ENCODE measurements at places on chromosomes 1 and 21. TPM values are rescaled to one million over a fixed set of nuclear protein-coding genes. Genes with fewer than 3 reads are reported as not detected.

DNA sequence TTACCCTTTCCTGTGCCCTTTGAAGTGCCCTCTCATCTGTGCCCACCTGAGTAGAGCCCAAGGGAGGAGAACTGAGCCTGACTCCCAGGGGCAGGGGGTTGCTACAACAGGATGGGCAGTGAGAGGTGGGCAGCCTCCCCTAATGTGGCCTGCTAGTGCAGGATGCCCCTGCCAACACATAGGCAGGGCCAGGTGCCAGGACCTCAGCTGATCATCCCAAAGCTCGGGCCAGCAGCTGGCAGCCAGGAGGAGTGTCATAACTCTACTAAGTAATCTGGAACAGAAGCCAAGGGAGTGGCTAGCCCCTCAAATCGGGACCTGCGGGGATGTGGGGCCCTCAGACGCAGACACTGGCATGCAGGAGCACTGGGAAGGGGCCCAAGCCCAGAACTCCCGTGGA is 208.8 kb upstream of the RAB4A start:
- no peaks in the 10 kb centered on the region for H3K36me3 ChIP-seq
- H3K4me1 ChIP-seq = peaks cover 6% of the 10 kb centered on the region
- no peak overlapping the region for H3K4me3 ChIP-seq
- no peak for DNase-seq

Gene OR10J1
- polyA plus RNA-seq = not detected

DNA sequence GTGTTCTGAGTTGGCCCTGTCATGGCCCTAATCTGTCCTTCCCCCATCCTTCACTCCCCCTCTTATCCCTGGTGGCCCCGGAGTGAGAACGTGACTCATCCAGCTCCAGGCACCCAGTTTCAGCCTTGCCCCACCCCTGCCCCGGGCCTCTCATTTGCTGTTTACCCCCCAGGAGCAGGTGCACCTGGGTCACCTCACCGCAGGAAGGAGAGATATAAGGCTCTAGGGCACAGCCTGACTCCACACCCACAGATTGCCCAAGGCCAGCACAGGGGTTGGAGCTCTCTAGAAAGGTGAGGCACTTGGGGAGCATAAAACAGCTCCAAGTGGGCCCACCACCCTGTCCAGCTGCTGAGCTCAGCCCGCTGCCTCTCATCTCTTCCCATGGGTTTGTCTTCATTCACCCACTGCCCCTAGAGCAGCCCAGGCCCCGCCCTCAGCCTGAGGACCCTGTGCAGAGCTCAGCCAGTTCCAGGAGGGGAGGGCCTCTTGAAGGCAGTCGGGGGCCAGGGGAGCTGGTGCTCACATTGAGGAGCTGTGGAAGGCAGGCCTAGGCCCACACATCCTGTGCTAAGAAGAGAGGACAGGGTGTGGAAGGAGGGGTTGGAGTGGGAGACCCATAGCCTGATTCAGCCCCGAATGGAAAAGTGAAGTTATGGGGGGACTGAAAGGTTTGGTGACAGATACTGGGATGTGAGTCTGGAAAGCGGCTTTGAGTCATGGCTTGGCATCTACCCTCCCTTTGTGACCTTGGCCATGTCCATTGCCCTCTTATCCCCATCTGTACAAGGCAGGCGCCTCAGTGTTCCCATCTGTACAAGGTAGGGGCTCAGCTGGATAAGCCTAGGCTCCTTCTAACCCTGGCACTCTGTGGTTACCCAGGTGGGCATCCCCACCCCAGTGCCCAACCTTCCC is 16.1 kb upstream of the GPR37L1 start:
- no peaks in the 10 kb centered on the region for H3K27me3 ChIP-seq
- H3K4me1 ChIP-seq = peaks cover 57% of the 10 kb centered on the region
- peak; percentile 99 for DNase-seq
- no peaks in the 10 kb centered on the region for H3K36me3 ChIP-seq

DNA sequence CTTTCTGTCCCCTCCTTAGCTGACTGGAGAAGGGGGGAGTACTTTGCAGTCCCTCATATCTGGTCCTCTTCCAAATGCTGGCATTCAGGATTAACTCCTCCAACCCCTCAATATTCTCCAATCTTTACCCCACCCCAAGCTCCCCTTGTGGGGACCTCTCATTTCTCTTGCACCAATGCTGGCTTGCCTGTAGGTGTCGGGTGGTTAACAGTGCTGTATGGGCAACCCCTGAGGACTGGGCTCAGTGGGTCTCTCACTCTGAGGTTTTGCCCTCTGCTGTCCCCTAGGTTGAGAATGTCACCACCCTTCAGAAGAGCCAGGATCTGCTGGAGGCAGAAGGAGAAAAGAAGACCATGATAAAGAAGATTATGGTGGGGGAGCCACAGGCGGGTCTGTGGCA is 27.0 kb downstream of the MROH7 start:
- DNase-seq = no peak
- peaks cover 4% of the 10 kb centered on the region for H3K36me3 ChIP-seq
- no peaks in the 10 kb centered on the region for H3K4me1 ChIP-seq
- H3K27me3 ChIP-seq = no peaks in the 10 kb centered on the region
- no peak overlapping the region for H3K27ac ChIP-seq

GRCh38 chr1:205714190-205714905 is 34.0 kb upstream of the SLC45A3 start:
- no peak overlapping the region for H3K4me3 ChIP-seq
- H3K36me3 ChIP-seq = peaks cover 25% of the 10 kb centered on the region
- peaks cover 6% of the 10 kb centered on the region for H3K4me1 ChIP-seq
- no peaks in the 10 kb centered on the region for H3K27me3 ChIP-seq
- H3K27ac ChIP-seq = no peak overlapping the region
- no peak for DNase-seq

- peak overlapping the region; percentile 68 for H3K4me3 ChIP-seq
- H3K36me3 ChIP-seq = peaks cover 4% of the 10 kb centered on the region
- peaks cover 9% of the 10 kb centered on the region for H3K4me1 ChIP-seq
- H3K27ac ChIP-seq = peak overlapping the region; percentile 96
- peak; percentile 95 for DNase-seq
These were observed 1.7 kb upstream of the JUN start for GRCh38 chr1:58785442-58786058.

- no peak overlapping the region for H3K4me3 ChIP-seq
- peak overlapping the region; percentile 78 for H3K27ac ChIP-seq
- no peaks in the 10 kb centered on the region for H3K27me3 ChIP-seq
- peak; percentile 92 for DNase-seq
These were observed 68.1 kb downstream of the JAK1 start for GRCh38 chr1:64898107-64898861.

GRCh38 chr1:45337630-45338325 is 2.2 kb upstream of the TOE1 start:
- H3K4me1 ChIP-seq = peaks cover 59% of the 10 kb centered on the region
- DNase-seq = no peak
- peak overlapping the region; percentile 95 for H3K27ac ChIP-seq

Gene GPR25
- polyA plus RNA-seq = 0.16 TPM

- H3K4me1 ChIP-seq = peaks cover 6% of the 10 kb centered on the region
- peaks cover 2% of the 10 kb centered on the region for H3K27me3 ChIP-seq
- no peaks in the 10 kb centered on the region for H3K36me3 ChIP-seq
- H3K27ac ChIP-seq = no peak overlapping the region
- no peak for DNase-seq
These were observed 25.2 kb downstream of the RUNX3 start for GRCh38 chr1:24904731-24905354.

Gene PRR9
- polyA plus RNA-seq = 0.06 TPM

Gene S100A9
- 40.3 TPM for polyA plus RNA-seq

Gene HCRTR1
- 0.81 TPM for polyA plus RNA-seq

DNA sequence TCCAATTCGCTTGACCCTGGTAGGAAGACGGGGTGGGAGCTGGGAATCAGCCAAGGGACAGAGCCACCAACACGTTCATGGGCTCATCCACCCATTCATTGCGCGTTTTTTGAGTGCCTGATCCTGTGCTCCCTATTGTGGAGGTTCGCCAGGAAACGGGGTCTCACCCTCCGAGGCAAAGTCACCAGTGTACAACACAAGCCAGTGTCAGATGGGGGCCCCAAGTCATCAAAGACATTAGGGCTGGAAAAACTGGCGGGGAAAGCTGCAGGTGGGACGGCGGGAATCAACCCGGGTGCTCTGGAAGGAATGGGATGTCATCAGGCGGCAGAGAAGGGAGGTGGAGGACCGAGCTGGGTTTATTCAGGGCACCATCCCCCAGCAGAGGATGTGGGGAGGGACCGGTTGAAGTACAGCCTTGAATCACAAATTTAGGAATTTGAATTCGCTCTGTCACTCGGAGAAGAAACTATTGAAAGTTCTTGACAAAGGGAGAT is 667 bp upstream of the NID1 start:
- H3K27ac ChIP-seq = peak overlapping the region; percentile 77
- H3K4me3 ChIP-seq = peak overlapping the region; percentile 63
- H3K4me1 ChIP-seq = peaks cover 12% of the 10 kb centered on the region
- peak; percentile 17 for DNase-seq
- no peaks in the 10 kb centered on the region for H3K36me3 ChIP-seq

Gene SYPL2
- polyA plus RNA-seq = 0.60 TPM

DNA sequence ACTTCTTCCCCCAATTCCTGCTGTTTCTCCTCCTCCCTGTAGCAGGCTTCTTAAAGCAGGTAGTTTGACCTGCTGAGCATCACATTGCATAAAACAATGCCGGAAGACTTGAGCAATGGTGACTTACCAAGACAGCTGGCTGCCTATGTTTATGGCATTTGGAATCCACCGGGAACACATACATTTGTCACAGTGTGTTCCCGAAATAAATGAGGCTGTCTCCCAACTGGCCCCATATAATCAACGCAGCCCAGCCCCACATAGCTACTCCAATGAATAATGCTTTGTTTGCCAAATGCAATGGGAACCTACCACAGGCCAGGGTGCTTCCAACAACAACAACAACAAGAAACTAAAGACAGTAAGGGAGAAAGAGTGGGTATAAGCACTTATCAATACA is 186.1 kb upstream of the MAP1LC3C start:
- DNase-seq = no peak
- no peaks in the 10 kb centered on the region for H3K4me1 ChIP-seq

- peaks cover 13% of the 10 kb centered on the region for H3K4me1 ChIP-seq
- H3K36me3 ChIP-seq = no peaks in the 10 kb centered on the region
- no peak overlapping the region for H3K4me3 ChIP-seq
- H3K27ac ChIP-seq = no peak overlapping the region
- DNase-seq = no peak
These were observed 16.0 kb upstream of the TBX15 start for GRCh38 chr1:119004129-119004527.

DNA sequence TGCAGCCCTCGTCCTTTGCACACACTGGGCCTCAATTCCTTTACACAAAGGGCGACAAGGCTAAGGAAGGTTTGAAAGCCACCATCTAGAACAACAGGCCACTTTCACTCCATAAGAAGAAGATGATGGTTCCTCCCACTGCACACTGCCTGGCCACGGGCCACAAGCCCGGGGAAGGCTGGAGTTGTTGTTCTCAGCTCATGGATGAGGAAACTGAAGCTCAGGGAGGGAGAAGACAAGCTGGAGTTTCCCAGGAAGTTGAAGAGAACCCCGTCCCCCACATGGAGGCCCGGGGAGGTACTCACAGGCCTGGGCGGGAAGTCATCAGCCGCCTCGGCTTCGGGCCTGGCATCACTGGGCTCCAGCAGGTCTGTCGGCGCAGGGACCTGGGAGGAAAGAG is 24.6 kb upstream of the DDOST start:
- no peaks in the 10 kb centered on the region for H3K36me3 ChIP-seq
- H3K4me1 ChIP-seq = no peaks in the 10 kb centered on the region
- no peak overlapping the region for H3K4me3 ChIP-seq
- no peak for DNase-seq
- H3K27ac ChIP-seq = no peak overlapping the region
